ENCODE measurements at places on chromosomes 5 and 9.
A peak's percentile ranks its signal among the peaks of the same experiment; 100 is the strongest.

- no peak for DNase-seq
Measured at GRCh38 chr5:112205846-112206245, 213.2 kb downstream of the EPB41L4A start.

DNA sequence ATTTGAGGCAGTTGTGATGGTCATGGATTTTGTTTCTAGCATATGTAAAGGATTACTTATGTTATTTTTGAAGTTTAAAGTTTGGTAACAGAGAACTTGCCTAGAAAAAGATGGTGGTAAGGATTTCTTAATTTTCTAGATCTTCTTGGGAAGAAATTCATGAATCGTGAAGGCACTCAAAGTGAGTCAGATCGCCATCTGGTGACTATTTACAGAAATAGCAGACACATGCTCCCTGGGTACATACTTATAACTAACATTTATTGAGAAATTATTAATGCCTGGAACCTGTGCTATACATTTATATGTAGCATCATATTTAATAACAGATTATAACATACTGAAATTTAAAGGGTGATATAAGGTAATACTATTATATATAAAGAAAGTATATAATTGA, 299.7 kb downstream of the IZUMO3 start:
- DNase-seq = no peak

DNA sequence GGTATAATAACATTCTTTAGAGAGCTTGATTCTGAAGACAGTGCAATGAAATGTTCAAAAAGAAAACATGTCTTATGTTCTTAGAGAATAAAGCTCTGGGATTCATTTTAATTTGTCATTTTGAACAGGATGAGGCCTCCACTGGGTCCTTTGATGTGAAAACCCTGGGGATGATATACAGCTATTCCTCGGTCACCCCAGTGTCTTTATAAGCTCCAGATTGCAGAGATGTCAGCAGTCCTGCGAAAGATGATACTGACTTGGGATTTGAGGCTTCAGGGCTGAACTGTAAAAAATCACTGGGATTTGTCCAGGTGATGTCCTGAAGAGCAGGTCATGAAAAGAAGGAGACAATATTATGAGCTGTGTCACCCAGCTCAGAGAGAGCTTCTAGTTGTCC, 529.7 kb upstream of the ZNF608 start:
- no peak for DNase-seq

GRCh38 chr5:54243483-54244080, 66.8 kb downstream of the ARL15 start:
- DNase-seq = no peak

DNA sequence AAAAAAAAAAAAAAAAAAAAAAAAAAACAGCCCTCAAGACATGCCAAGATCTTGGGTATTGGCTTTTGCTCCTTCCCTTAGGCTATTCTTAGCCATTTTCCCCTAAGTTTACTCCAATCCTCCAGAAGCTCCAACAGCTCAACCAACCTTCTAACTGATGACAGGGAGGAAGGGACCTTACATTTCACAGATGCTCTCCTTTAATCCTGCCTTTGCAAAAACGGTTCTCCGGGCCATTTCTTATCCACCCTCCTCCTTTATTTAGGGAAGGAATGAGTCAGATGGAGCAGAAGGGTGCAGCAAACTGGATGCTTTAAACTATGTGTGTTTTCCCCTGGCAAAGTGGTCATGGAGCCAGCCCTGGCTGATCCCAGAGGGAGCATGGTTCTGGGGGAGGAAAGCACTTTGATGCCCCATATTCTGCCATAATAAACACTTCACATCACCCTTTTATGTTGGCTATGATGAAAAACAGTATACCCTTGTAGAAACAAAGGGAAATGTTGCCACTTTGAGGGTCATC, 369.4 kb upstream of the DMAC1 start:
- DNase-seq = no peak

DNA sequence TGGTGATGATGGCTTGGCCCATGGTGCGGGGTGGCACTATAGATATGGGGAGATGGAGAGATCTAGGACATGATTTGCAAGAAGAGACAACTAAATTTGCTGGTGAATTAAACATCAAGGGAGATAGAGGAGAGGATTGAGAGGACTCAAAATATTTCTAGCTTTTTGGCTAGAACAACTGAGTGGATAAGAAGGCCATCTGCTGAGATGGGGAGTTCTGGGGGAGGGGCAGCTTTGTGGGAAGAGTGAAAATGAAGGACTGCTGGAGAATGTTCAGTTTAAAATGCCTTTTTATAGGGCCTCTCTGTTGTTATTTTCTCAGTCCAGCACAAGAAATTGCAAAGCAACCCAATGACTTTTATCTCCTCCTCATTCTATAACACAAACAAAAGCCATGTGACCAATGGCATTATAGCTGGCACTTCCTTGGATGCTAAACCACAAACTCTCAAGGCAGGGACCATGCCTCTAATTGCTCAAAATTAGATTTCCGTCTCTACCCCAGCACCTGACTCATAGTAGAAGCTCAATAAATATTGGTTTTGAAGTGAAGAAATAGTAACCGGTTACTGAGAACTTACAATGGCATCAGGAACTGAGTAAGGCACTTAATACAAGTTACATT, 29.8 kb downstream of the JAKMIP2 start:
- DNase-seq = no peak

DNA sequence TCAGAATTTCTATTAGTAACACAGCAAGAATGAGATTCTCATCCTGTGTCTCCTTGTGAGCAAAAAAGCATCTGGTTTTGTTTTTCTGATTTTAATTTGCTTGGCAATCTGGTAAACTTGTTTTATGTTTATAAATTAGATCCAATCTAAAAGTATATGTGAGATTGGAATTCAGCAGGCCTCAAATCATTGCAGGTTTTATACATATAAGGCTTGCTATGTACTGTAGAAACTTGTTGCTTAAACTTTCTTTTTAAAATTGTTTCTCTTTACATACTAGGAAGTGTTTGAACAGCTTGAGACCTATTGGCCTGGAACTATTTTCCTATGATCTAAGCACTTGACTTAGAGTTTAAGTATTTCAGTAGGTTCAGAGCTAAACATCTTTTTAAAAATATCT, 1037.8 kb downstream of the NR2F1-AS1 start:
- no peak for DNase-seq

DNA sequence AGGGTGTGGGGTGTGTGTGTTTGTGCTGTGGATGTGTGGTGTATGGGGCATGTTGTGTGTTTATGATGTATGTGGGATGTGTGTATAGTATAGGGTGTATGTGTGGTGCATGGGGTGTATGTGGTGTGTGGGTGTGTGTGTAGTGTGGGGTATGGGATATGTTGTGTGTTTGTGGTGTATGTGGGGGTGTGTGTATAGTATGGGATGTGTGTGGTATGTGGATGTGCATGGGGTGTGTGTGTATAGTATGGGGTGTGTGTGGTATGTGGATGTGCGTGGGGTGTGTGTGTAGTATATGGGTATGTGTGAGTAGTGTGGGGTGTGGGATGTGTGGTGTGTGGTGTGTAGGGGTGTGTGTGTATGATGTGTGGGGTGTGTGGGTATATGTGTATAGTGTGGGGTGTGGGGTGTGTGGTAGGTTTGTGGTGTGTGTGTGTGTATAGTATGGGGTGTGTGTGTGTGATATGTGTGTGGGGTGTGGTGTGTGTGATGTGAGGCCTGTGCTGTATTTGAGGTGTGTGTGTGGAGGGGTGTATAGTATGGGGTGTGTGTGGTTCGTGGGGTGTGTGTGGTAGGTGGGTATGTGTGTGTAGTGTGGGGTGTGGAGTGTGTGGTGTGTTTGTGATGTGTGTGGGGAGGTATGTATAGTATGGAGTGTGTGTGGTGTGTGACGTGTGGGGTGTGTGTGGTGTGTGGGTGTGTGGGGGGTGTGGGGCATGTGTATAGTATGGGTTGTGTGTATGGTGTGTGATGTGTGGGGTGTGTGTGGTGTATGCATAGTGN, 10.5 kb downstream of the ECSCR start:
- no peak for DNase-seq

DNA sequence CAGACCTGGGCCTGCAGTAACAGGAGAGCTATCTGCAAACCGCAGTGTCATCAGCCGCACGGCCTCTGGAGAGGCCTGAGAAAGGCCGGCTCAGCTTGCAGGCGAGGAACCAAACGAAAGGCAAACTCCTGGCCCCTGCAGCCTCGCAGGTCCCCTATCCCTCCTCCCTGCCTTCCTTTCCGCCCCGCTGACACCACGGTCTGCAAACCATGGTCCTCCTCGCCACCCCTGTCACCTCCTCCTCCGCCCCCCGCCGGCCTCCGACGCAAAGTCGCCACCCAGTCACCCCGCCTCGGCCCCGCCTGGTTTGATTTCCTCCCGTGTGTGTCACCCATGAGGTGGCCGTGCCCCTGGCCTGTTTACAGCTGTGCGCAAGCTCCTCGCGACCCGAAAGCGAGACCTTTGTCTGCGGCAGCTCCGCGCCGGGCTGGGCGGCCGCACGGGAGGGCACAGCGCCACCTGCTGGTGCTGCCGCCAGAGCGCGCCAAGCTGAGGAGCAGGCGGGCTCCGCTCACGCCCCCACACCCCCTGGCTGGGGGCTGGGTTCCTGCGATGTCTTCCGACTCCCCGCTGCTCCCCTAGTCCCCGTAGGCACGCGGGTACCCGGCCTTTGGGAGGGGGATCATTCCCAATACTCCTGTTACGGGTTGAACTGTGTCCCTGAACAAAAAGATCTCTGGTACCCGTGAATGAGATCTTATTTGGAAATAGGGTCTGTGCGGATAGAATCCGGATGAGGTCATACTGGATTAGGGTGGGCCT, 19.4 kb downstream of the GBGT1 start:
- peak; percentile 88 for DNase-seq

GRCh38 chr5:139660923-139661814, 13.0 kb downstream of the CXXC5 start:
- DNase-seq = no peak

- DNase-seq = no peak
Measured at GRCh38 chr5:149426931-149427330, 47.8 kb upstream of the IL17B start.

DNA sequence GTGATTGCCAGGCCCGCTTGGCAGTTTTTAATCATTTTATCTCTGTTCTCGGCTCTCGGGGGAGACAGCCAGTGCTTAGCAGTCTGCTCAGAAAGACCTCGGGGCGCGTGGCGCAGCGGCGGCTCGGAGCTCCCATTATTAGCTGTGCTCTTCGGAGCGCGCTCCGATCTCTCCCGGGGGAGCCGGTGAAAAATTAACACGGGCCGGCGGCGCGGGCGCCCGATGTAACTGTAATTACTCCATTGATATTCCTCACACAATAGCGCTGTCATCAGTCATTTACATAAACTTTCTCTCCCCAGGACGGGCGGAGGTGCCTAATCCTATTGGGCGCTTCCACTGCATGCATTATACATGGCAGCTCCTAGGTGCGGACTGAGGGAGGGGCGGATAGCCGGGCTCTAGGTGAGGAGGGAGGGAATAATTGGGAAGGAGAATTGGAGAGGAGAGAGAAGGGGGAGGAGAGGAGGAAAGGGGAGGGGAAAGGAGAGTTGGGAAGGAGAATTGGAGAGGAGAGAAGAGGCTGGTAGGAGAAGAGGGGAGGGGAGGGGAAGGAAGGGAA, 24.9 kb downstream of the LMX1B start:
- no peak for DNase-seq

DNA sequence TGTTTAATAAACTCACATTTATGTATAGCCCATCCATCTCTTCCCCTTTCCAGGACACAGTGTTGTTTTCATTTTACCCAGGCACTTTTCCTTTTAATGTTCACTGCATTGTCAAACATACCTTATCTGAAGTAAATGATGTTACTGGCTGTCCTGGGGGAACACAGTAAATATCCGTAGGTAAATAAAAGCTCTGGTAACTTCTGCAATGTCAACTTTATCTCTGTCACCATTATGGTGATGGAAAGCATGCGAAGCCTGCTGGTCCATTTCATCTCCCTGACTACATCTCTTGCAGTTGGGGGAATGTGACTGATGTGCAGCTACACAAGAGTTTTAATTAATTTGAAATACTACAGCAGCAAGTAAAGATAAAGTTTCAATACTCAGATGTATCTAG, 1162.1 kb upstream of the SEMA6A start:
- DNase-seq = no peak

DNA sequence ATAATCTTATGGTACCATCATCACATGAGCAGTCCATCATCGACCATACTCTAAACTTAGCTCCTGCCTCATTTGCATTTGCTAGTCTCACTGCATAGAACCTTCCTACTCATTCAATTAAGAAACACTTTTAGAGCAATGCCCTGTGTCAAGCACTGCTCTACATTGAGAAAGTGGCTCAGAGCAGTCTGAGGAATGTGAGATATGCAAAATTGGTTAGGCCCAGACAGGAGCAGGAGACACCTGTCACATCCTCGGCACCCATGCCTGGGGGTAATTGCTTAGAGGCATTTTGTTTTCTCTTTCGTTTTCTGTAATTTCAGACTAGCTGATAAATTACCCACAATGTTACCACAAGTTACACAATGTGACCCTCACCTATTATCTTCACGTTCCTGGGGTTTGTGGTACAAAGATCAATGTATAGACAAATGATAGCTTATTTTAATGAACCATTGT, 4.9 kb upstream of the RARS1 start:
- DNase-seq = no peak

GRCh38 chr5:42547141-42547540, 123.9 kb downstream of the GHR start:
- no peak for DNase-seq

- DNase-seq = no peak
Measured at GRCh38 chr5:127001621-127002296, 28.6 kb downstream of the MARCHF3 start.
